ENCODE measurements at places on chromosomes 5 and 9. TPM values are rescaled to one million over a fixed set of nuclear protein-coding genes. Genes with fewer than 3 reads are reported as not detected.

ARSI gene
- 5.9 TPM for total RNA-seq

EGFLAM gene
- 1.1 TPM for total RNA-seq

KCNT1 gene
- 0.14 TPM for total RNA-seq

MARCOL gene
- not detected for total RNA-seq

SLC36A3 gene
- not detected for total RNA-seq

TUBB4B gene
- total RNA-seq = 375 TPM

TAF11L10 gene
- not detected for total RNA-seq

GRCh38 chr9:134189470-134190231 lies 25.3 kb upstream of the RNU6ATAC start:
- H3K36me3 ChIP-seq = no peaks in the 10 kb centered on the region
- H3K27ac ChIP-seq = no peak overlapping the region
- no peaks in the 10 kb centered on the region for H3K27me3 ChIP-seq
- H3K4me3 ChIP-seq = no peak overlapping the region
- peaks cover 6% of the 10 kb centered on the region for H3K4me1 ChIP-seq

- no peak overlapping the region for H3K4me3 ChIP-seq
- DNase-seq = no peak
- H3K36me3 ChIP-seq = peaks cover 63% of the 10 kb centered on the region
- peaks cover 46% of the 10 kb centered on the region for H3K4me1 ChIP-seq
Observed at GRCh38 chr5:80152778-80153177, 103.1 kb downstream of the SERINC5 start.

GRCh38 chr9:116549786-116550660 lies 137.1 kb upstream of the TRIM32 start:
- H3K27ac ChIP-seq = no peak overlapping the region
- H3K36me3 ChIP-seq = no peaks in the 10 kb centered on the region
- no peak overlapping the region for H3K4me3 ChIP-seq
- DNase-seq = no peak

DNA sequence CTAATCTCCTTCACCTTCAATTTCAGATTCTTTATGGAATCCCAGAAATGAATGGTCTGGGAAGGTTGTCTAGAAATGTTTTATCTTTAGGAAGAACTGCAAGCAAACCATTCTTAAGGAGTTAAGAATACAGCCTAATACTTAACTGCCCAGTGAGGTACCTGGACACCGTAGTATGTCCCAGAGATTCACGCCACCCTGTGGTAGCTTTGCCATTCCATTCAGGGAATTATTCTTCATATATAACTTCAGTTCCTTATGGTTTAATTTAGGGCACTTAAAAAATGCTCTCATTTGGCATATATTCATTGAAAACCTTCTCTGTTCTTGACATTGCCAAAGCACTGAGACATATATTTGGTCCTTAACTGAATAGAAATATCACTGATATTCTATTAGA lies 49.7 kb downstream of the ACTBL2 start:
- no peaks in the 10 kb centered on the region for H3K27me3 ChIP-seq
- H3K4me3 ChIP-seq = no peak overlapping the region
- peaks cover 8% of the 10 kb centered on the region for H3K4me1 ChIP-seq
- no peak overlapping the region for H3K27ac ChIP-seq

GRCh38 chr5:86968301-86968753 lies 299.4 kb upstream of the RASA1 start:
- H3K27ac ChIP-seq = 0 out of 2 replicates have a peak overlapping the region, but pooled peaks have one; percentile 27
- no peak overlapping the region for H3K4me3 ChIP-seq
- no peaks in the 10 kb centered on the region for H3K27me3 ChIP-seq
- H3K4me1 ChIP-seq = peaks cover 8% of the 10 kb centered on the region

DNA sequence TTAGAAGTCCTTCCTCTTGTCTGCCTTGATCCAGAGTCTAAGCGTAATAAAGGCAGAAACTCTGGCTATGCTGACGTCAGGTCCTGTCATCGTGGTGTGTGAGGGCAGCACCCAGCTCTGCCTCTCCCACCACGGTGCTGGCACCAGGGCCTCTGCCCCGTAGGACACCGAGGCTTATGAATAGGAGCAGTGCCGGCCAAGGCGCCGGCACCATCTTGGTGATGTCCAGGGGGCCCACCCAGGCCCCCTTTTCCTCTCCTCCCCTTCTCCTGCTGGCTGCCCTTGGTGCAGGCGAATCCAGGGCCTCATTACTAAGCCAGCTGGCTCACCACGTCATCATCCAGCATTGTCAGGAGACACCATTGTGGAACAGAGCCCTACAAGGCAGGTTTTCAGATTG lies 252.3 kb downstream of the FANCC start:
- H3K4me3 ChIP-seq = no peak overlapping the region
- no peak overlapping the region for H3K27ac ChIP-seq
- no peaks in the 10 kb centered on the region for H3K36me3 ChIP-seq
- H3K27me3 ChIP-seq = no peaks in the 10 kb centered on the region

GRCh38 chr5:122258241-122258640 lies 53.8 kb upstream of the SNCAIP start:
- no peak overlapping the region for H3K27ac ChIP-seq
- H3K4me3 ChIP-seq = no peak overlapping the region
- no peak for DNase-seq
- peaks cover 24% of the 10 kb centered on the region for H3K36me3 ChIP-seq

GRCh38 chr9:112754578-112754977 lies 4.0 kb downstream of the SNX30 start:
- H3K27ac ChIP-seq = no peak overlapping the region
- H3K4me3 ChIP-seq = no peak overlapping the region
- DNase-seq = no peak
- no peaks in the 10 kb centered on the region for H3K36me3 ChIP-seq
- peaks cover 18% of the 10 kb centered on the region for H3K4me1 ChIP-seq

DNA sequence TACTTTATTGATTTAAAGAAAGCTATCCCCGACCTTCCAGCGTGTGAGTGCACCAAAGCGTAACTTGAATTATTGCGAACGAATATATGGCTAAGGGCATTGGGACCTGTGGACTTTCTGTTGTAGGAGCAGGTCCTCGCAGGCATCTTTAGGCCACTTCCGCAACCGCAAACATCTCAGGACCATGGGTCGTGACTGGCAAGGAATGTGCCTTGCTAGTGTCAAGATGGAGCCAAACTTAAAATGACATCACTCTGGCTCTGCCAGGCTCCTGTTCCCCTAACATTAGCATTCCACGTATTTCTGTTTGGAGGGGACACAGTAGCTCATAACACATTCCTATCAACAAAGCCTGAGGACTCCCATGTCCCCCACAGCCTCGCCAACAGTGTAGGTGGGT lies 44.1 kb upstream of the OLFM1 start:
- no peaks in the 10 kb centered on the region for H3K36me3 ChIP-seq
- no peak for DNase-seq
- H3K4me3 ChIP-seq = no peak overlapping the region
- no peak overlapping the region for H3K27ac ChIP-seq
- no peaks in the 10 kb centered on the region for H3K4me1 ChIP-seq

DNA sequence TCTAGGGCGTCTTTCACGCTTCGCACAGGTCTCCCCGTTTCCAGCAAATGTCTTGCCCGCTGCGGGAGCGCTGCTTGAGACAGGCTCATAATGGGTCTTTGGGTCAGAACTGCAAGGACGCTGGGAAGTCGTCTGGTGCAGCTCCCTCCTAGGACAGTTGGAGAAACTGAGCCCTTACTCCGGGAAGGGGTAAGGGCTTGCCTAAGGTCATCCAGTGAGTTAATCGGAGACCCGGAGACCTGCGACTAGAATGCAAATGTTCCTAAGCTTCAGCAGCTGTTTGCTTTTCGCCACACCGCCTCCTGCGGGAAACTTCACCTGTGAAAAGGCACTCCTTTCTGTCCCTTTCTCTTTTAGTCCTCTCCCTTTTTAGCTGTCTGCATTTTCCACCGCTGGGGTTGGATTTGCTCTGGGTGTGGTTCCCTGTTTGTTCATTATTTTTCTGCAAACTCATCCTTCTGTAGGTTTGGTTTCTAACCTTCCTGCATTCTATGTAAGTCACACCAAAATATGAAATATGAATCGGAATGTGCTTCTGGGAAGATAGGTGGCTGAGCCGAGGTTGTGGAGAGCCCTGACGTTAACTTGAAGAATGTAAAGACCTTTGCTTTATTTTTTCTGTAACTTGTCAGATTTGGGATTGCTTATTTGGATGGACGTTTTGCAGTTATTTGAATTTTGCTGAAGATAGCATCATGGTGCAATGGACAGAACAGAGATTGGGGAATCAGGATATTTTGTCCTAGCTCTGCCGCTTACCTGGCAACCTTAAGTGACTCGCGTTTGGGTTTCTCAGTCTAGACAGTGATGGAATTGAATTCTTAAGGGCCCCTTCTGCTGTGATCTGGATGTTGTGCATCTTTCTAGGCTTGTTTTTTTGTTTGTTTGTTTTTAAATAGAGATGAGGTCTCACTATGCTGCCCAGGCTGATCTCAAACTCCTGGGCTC lies 909 bp downstream of the SLC36A1 start:
- peak overlapping the region; percentile 75 for H3K27ac ChIP-seq
- peaks cover 17% of the 10 kb centered on the region for H3K4me1 ChIP-seq
- H3K4me3 ChIP-seq = peak overlapping the region; percentile 94
- no peaks in the 10 kb centered on the region for H3K27me3 ChIP-seq

- no peaks in the 10 kb centered on the region for H3K36me3 ChIP-seq
- H3K27me3 ChIP-seq = no peaks in the 10 kb centered on the region
- H3K4me3 ChIP-seq = no peak overlapping the region
- no peak overlapping the region for H3K27ac ChIP-seq
- no peak for DNase-seq
Observed at GRCh38 chr9:13719446-13719845, 440.0 kb upstream of the MPDZ start.

- no peaks in the 10 kb centered on the region for H3K27me3 ChIP-seq
- peaks cover 7% of the 10 kb centered on the region for H3K36me3 ChIP-seq
- H3K4me1 ChIP-seq = 0 out of 2 replicates have a peak, but pooled peaks cover 4% of the 10 kb centered on the region
- no peak for DNase-seq
- no peak overlapping the region for H3K27ac ChIP-seq
Observed at GRCh38 chr9:90552317-90552716, 90.3 kb downstream of the DIRAS2 start.

DNA sequence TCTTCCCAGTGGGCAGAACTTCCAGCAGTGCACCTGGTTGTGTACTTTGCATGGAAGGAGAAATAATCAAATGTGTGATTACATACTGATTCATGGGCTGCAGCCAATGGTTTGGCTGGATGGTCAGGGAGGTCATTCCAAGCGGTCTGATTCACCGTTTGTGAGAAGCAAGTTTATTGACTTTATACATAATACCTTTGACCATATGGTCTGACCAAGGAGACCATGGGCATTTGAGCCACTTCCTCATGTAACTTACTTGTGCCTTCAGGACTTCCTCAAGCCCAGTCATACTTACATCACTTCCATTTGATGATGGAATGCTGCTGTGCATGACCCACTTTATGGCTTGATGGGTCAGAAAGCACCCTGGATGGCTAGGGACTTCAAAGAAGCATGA lies 41.1 kb downstream of the DAP start:
- no peak overlapping the region for H3K4me3 ChIP-seq
- H3K27me3 ChIP-seq = no peaks in the 10 kb centered on the region
- no peak for DNase-seq

- peaks cover 52% of the 10 kb centered on the region for H3K4me1 ChIP-seq
- H3K27ac ChIP-seq = peak overlapping the region; percentile 50
- no peak for DNase-seq
- H3K36me3 ChIP-seq = peaks cover 74% of the 10 kb centered on the region
Observed at GRCh38 chr9:74078647-74079046, 418.5 kb upstream of the RORB start.

- no peak overlapping the region for H3K27ac ChIP-seq
- no peaks in the 10 kb centered on the region for H3K4me1 ChIP-seq
- no peaks in the 10 kb centered on the region for H3K27me3 ChIP-seq
- DNase-seq = no peak
- H3K36me3 ChIP-seq = peaks cover 43% of the 10 kb centered on the region
- no peak overlapping the region for H3K4me3 ChIP-seq
Observed at GRCh38 chr9:132639322-132639721, 30.5 kb downstream of the DDX31 start.

GRCh38 chr5:68745448-68745847 lies 348.4 kb upstream of the SLC30A5 start:
- H3K36me3 ChIP-seq = no peaks in the 10 kb centered on the region
- no peaks in the 10 kb centered on the region for H3K27me3 ChIP-seq
- peaks cover 21% of the 10 kb centered on the region for H3K4me1 ChIP-seq
- no peak overlapping the region for H3K4me3 ChIP-seq
- no peak overlapping the region for H3K27ac ChIP-seq

DNA sequence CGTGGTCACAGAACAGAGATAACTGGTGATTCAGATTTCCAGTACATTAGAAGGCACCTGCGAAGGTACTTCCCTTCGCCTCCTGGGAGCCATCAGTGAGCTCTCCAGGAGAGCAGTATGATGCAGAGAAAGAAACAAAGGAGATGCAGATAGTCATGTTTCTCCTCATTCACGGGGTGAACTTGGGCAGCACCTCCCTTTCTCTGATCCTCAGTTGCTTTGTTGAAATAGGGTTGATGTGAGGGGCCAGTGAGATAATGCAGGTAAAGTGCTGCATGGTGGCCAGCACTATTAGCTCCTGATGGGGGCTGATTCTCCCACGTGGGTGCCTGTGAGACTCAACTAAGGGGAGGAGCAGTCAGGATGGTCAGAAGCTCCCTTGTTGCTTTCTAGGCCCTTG lies 46.6 kb upstream of the ZNF169 start:
- peak overlapping the region; percentile 4 for H3K4me3 ChIP-seq
- H3K27me3 ChIP-seq = peaks cover 3% of the 10 kb centered on the region
- peaks cover 6% of the 10 kb centered on the region for H3K36me3 ChIP-seq
- no peak for DNase-seq
- peaks cover 20% of the 10 kb centered on the region for H3K4me1 ChIP-seq

DNA sequence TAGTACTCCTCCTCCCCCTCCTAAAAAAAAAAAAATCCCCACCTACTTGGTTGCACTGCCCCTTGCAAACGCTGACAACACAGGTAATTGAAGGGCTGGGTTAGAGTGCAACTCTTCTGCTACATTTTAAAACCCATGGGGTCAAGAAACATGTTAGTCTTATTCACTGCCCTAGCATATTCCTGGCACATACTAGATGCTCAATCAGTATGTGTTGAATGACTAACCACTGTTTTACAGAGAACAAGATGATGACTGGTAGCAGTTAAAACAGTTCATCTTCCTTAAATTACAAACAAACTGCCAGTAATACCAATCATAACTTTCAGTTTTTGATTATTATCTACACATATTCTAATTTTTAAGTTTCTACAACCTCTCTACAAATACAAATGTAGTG lies 124.4 kb downstream of the NFIB start:
- no peaks in the 10 kb centered on the region for H3K36me3 ChIP-seq
- no peak overlapping the region for H3K4me3 ChIP-seq
- H3K27ac ChIP-seq = no peak overlapping the region
- peaks cover 16% of the 10 kb centered on the region for H3K4me1 ChIP-seq
- H3K27me3 ChIP-seq = no peaks in the 10 kb centered on the region
- DNase-seq = no peak

DNA sequence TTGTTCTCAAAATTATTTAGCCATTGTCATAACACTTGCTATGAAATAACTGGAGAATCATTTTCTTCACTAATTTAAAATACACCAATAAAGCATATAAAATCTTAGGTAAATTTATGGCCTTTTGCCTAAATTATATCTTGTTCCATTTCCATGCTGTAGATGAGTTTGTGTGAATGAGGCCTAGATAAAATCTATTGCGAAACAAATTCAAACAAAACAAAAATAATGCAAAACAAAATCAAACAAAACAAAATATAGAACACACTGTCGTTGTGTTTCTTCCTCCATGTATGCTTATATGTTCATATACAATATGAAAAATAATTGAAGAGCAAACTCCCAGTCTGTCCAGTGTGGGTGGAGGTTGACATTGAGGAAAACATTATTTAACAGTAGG lies 1020.7 kb downstream of the PTPRD start:
- H3K4me3 ChIP-seq = no peak overlapping the region
- no peaks in the 10 kb centered on the region for H3K27me3 ChIP-seq
- H3K4me1 ChIP-seq = peaks cover 15% of the 10 kb centered on the region
- peaks cover 2% of the 10 kb centered on the region for H3K36me3 ChIP-seq
- no peak for DNase-seq
- H3K27ac ChIP-seq = no peak overlapping the region

GRCh38 chr9:95055851-95056551 lies 261.5 kb downstream of the FANCC start:
- H3K36me3 ChIP-seq = no peaks in the 10 kb centered on the region
- peaks cover 31% of the 10 kb centered on the region for H3K4me1 ChIP-seq
- no peaks in the 10 kb centered on the region for H3K27me3 ChIP-seq
- no peak overlapping the region for H3K27ac ChIP-seq
- no peak for DNase-seq

All from WTC11 (cell line).